ENCODE measurements at places on chromosomes 7 and 10. TPM values are rescaled to one million over a fixed set of nuclear protein-coding genes. Genes with fewer than 3 reads are reported as not detected.

The SPDYE5 gene
- total RNA-seq: not detected

GRCh38 chr10:104483582-104483981 is 129.9 kb downstream of the CFAP58 start:
- DNase-seq: no peak

The GPR15LG gene
- total RNA-seq: not detected

GRCh38 chr10:132898391-132899053 is 43.8 kb downstream of the CFAP46 start:
- DNase-seq: no peak

DNA sequence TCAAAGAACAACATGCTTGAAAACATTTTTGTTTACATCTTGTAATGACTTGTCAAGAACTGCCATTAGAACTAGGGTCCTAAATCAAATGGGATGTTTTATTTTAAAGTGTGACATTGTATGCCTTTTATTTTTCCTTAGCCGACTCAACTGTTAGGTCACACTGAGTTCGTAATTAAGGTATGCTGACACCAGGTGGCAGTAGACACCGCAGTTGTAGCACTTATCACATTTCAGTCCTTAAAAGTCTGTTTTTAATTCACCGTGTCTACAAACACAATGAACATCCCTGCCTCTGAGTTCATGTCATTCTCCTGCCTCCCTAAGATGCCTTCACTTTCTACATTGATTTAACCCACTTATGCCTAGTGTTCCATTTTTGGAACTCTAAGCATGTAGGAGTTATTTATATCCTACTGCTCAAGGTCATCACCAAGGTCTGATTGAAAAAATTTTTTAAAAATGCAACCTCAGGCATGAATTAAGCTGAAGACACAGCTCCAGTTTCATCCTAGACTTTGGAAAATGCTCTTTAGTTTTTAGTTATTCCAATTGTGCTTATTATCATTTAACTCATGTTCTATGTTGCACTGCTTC is 186.1 kb downstream of the BMPER start:
- peak; percentile 19 for DNase-seq

DNA sequence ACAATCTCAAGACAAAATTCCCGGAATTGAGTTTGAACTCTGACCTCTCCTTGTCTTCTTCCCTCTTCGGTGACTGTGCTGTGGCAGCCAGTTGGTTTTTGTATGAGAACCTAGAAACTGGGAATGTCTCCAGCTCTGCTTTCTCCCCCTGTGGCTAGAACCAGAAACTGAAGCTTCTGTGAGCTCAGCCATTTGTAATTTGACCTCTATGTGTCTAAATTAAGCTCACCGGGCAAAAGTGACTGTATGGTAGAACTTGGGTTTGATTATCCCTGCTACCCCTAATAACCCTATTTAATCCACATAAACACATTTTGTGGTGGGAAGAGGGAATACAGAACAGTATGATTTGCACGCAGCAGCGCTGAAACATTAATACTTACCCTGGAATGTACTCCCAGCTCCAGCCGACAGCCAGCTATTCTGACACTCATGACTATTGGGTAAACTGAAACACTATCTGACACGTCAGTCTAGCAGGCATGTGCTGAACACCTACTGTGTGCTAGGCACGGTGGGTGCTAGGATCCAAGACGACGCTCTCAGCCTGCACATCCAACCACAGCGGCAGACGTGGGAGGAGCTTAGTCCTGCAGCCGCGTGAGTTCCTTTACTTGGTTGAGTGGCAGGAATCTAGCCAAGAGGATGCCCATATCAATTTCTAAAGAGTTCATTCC is 324.8 kb downstream of the SFMBT2 start:
- DNase-seq: peak; percentile 27

- no peak for DNase-seq
Measured at GRCh38 chr10:74839708-74840107, 13.3 kb downstream of the KAT6B start.

The CRYGN gene
- not detected for total RNA-seq

The NPC1L1 gene
- not detected for total RNA-seq
